ENCODE measurements at places on chromosomes 1 and 21. TPM values are rescaled to one million over a fixed set of nuclear protein-coding genes. Genes with fewer than 3 reads are reported as not detected.

DNA sequence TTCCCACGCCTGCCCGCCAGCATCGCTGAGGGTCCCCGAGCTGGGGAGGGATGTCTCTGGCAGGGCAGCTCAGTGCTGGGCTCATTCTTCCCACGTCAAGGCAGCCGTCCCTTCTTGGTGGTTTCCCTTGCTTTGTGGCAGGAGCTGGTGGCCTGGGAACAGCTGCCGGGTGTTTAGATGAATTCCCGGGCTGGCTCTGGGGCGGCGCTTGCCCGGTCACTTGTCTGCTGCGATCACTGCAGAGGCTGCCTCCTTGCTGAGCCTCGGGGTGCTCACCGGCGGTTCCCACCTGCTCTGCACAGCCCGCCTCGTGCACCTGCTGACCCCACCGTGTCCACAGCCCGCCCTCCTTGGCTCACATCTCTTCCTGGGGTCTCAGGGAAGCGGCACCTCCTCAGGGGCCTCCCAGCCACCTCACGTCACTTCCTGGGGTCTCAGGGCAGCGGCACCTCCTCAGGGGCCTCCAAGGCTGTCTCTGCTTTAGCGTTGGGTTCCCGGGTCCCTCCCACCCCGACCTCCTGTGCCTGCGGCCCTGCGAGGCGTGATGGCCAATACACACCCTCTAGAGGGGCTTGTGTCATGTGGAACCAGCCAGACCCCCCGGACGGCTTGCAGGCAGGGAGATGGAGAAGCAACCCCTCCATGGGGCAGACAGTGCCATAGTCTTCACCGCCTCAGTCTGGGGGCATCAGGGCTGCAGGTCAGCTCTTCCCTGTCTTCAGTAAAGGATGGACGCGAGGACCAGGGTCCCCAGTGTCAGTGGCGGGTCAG is 13.5 kb downstream of the COL18A1 start:
- no peak overlapping the region for H3K27ac ChIP-seq
- no peaks in the 10 kb centered on the region for H3K27me3 ChIP-seq
- H3K4me1 ChIP-seq, result no peaks in the 10 kb centered on the region
- no peak for DNase-seq
- H3K36me3 ChIP-seq, result no peaks in the 10 kb centered on the region

DNA sequence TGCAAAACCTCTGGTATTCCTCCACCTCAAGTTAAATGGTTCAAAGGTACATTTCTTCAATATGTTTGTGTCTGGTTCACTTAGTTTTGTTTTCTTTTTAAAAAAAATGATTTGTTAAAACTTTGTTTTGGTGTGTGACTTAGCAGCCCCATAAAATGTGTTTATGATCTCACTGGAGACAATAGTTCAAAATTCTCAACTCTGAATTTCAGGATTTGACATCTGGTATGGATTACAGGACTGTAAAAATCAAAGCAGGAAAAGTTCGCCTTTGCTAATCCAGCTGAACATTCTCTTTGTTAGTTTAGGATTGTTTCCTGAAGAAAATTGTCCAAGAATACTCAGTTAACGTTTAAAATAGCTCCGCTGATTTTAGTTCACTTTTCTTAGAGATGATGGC is 231.7 kb downstream of the HMCN1 start:
- H3K4me3 ChIP-seq, result no peak overlapping the region
- no peaks in the 10 kb centered on the region for H3K27me3 ChIP-seq
- no peak overlapping the region for H3K27ac ChIP-seq
- H3K36me3 ChIP-seq, result no peaks in the 10 kb centered on the region
- no peaks in the 10 kb centered on the region for H3K4me1 ChIP-seq

LCE1F gene
- not detected for total RNA-seq

LORICRIN gene
- not detected for total RNA-seq

OLIG2 gene
- not detected for total RNA-seq

DNA sequence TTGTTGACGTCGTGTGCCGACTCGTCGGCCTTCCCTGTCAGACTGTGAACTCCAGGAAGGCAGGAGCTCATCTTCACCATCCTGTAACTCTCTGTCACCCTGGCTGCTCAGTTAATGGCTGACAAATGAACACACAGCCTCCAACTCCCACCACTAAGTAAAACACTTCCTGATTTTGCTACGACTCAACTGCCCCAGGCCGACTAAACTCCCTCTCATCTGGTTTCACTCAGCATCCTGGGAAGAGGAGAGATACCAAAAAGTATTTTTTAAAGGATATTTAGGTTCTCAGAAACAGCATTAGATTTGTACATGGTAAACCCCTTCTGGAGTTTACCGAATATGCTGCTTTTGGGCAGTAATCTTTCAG is 18.2 kb upstream of the LHX4 start:
- H3K4me3 ChIP-seq, result no peak overlapping the region
- H3K4me1 ChIP-seq, result no peaks in the 10 kb centered on the region

DNA sequence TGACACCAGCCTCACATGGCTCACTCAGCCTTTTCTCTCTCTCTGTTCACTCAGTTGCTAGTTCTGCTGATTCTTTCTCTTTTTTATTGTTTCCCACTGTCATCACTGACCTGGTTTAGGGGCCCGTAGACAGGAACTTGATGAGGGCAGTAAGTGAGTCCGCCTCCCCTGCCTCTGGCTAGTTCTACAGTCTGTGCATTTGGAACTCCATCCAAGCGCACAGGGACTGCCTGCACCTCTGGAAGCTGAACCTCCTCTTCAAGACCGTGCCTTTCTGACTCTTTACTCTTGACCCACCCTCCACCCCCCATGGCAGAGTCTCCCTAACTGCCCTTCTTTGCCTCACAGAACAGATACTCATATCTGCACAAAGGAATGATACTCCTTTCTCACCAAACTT is 4.2 kb downstream of the TENT5C start:
- no peak overlapping the region for H3K4me3 ChIP-seq
- H3K36me3 ChIP-seq, result no peaks in the 10 kb centered on the region
- H3K27ac ChIP-seq, result no peak overlapping the region
- no peak for DNase-seq

PCNX2 gene
- 6.7 TPM for total RNA-seq

GRCh38 chr21:42567861-42568260 is 54.2 kb downstream of the SLC37A1 start:
- H3K27me3 ChIP-seq, result no peaks in the 10 kb centered on the region
- no peak overlapping the region for H3K27ac ChIP-seq
- no peak for DNase-seq
- H3K4me1 ChIP-seq, result no peaks in the 10 kb centered on the region
- H3K36me3 ChIP-seq, result peaks cover 51% of the 10 kb centered on the region

DNA sequence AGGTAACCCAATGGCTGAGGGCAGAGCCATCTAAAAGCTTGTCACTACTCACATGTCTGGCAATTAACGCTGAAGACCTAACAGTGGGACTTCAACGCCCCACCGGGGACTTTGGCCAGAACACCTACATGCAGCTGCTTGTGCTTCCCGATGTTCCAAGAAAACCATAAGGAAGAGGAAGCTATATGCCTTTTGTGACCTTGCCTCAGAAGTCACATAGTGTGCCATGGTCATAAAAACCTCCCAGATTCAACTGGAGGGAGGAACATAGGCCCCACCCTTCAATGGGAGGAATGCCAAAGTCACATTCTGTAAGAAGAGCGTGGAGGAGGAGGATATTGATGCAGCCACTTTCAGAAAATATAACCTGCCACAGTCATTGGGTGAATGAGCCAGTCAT is 147.8 kb upstream of the MAGI3 start:
- no peak overlapping the region for H3K4me3 ChIP-seq
- peak; percentile 93 for DNase-seq
- peak overlapping the region; percentile 62 for H3K27ac ChIP-seq
- peaks cover 6% of the 10 kb centered on the region for H3K4me1 ChIP-seq
- H3K36me3 ChIP-seq, result no peaks in the 10 kb centered on the region

GRCh38 chr1:183871142-183871541 is 66.2 kb downstream of the RGL1 start:
- H3K4me1 ChIP-seq, result no peaks in the 10 kb centered on the region
- H3K36me3 ChIP-seq, result no peaks in the 10 kb centered on the region
- no peak for DNase-seq
- H3K4me3 ChIP-seq, result no peak overlapping the region
- H3K27me3 ChIP-seq, result no peaks in the 10 kb centered on the region

- peak within 1 kb of the TSS; percentile 68 for H3K4me3 ChIP-seq
- peaks cover 5% of the 10 kb centered on the region for H3K4me1 ChIP-seq
- peaks cover 4% of the 10 kb centered on the region for H3K27me3 ChIP-seq
- peak within 1 kb of the TSS; percentile 54 for H3K27ac ChIP-seq
These were observed at the start of gene HOOK1 for GRCh38 chr1:59814901-59815825. HOOK1 (plus strand) TSS chr1:59814949; CDS start chr1:59815118, 169 bp downstream.

LYSMD1 gene
- 6.8 TPM for total RNA-seq

CHIT1 gene
- total RNA-seq, result not detected

DNA sequence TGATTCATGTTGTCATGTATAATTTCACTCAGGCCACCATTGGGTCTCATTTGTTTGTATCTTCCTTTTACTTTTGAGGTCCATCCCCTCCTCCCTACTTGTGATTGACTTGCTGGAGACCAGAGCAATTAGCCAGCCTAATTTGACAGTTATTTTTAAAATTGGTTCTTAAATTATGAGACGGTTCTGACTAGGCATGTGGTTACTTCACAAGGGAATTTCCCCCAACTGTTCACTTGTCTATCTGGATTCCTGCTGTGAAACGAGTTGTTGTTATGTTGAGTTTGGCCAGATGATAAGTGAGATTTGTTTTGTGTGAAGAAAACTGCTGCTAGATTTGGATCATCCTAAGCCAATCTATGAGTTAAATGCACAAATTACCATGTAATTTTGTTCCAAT is 359.1 kb downstream of the BARHL2 start:
- no peak for DNase-seq
- no peaks in the 10 kb centered on the region for H3K27me3 ChIP-seq
- H3K4me3 ChIP-seq, result no peak overlapping the region
- no peaks in the 10 kb centered on the region for H3K4me1 ChIP-seq
- H3K36me3 ChIP-seq, result no peaks in the 10 kb centered on the region

NDC1 gene
- 39.4 TPM for total RNA-seq

GRCh38 chr1:25458541-25459298 is 28.0 kb downstream of the MACO1 start:
- H3K4me1 ChIP-seq, result peaks cover 3% of the 10 kb centered on the region
- no peak for DNase-seq
- no peaks in the 10 kb centered on the region for H3K27me3 ChIP-seq
- no peak overlapping the region for H3K4me3 ChIP-seq
- H3K36me3 ChIP-seq, result peaks cover 10% of the 10 kb centered on the region
- no peak overlapping the region for H3K27ac ChIP-seq

GRCh38 chr1:111487133-111487532 is 13.3 kb downstream of the C1orf162 start:
- no peak overlapping the region for H3K27ac ChIP-seq
- no peaks in the 10 kb centered on the region for H3K36me3 ChIP-seq
- H3K4me3 ChIP-seq, result no peak overlapping the region
- DNase-seq, result no peak
- no peaks in the 10 kb centered on the region for H3K4me1 ChIP-seq
- no peaks in the 10 kb centered on the region for H3K27me3 ChIP-seq

DNA sequence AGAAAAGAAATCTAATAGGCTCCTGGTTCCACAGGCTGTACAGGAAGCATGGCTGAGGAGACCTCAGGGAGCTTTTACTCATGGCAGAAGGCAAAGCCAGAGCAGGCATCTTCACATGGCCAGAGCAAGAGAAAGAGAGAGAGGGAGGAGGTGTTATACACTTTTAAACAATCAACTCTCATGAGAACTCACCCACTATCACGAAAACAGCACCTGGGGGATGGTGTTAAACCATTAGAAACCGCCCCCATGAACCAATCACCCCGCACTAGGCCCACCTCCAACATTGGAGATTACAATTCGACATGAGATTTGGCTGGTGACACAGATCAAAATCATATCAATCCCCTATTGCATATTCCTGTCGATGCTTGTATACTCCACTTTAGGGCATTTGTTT is 93.5 kb downstream of the MRPL39 start:
- no peaks in the 10 kb centered on the region for H3K27me3 ChIP-seq
- no peak overlapping the region for H3K27ac ChIP-seq
- no peak for DNase-seq

DNA sequence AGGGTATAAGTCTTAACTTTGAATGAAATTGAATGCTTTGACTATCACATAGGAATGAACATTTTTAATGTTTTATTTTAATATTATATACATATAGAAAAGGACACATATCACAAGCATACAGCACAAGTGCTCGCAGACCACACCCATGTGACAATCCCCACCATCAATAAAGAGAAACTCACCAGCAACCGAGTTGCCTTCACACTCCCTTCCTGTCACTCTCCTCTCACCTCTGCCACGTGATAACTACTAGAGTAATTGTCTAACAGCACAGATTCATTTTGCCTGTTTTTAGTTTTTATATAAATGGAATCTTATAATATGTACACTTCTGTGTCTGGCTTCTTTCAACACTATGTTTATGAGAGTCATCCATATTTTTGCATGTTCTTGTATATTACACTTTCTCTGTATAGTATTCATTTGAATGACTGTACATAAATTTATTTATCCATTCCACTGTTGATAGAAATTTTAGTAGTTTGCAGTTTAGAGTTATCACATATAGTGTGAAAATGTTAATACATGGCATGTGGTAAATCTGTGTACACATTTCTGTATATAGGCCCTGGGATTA is 304.9 kb upstream of the DUSP10 start:
- no peaks in the 10 kb centered on the region for H3K27me3 ChIP-seq
- H3K4me1 ChIP-seq, result no peaks in the 10 kb centered on the region
- H3K36me3 ChIP-seq, result no peaks in the 10 kb centered on the region
- no peak overlapping the region for H3K4me3 ChIP-seq
- H3K27ac ChIP-seq, result no peak overlapping the region
- DNase-seq, result no peak

- no peak for DNase-seq
- no peaks in the 10 kb centered on the region for H3K36me3 ChIP-seq
- H3K4me1 ChIP-seq, result no peaks in the 10 kb centered on the region
These were observed 5.5 kb upstream of the ILDR2 start for GRCh38 chr1:166980818-166981217.

DNA sequence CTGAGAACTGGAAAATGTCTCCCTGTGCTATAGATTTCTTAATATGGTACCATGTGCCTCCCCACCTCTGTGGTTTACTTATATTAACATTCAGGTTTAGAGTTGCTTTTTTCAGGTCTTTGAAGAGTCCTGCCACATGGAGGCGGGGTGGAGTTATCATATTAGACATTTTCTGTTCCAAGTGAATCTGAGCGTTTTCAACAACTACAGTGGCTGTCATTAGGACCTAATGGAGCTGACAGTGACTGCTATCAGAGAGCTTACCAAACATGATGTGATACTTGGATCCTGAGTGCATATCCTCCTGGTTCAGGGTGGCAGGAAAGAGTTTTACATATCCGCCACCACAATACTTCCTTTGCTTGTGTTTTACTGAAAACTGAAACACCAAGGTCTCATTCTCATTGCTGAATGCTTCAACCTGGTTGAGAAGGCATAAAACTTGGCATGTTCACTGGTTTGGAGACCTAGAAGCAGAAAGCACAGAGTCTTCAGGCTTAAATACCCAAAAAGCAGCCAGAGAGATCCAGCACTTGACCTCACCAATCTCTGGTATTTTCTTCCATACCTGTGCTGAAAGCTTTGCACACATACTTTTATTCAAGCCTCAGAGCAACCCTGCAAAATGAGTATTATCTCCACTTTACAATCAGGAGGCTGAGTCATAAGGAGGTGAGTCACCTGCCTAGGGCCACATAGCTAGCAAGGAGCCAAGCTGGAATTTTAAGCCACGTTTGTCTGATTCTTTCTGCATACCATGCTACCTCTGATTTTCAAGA is 47.4 kb upstream of the OSBPL9 start:
- no peaks in the 10 kb centered on the region for H3K27me3 ChIP-seq
- no peaks in the 10 kb centered on the region for H3K36me3 ChIP-seq
- no peak overlapping the region for H3K4me3 ChIP-seq
- DNase-seq, result peak; percentile 32
- peaks cover 13% of the 10 kb centered on the region for H3K4me1 ChIP-seq
- peak overlapping the region; percentile 30 for H3K27ac ChIP-seq

GRCh38 chr21:16322454-16322853 is 592.7 kb downstream of the USP25 start:
- H3K27ac ChIP-seq, result no peak overlapping the region
- no peaks in the 10 kb centered on the region for H3K4me1 ChIP-seq
- H3K36me3 ChIP-seq, result no peaks in the 10 kb centered on the region
